ENCODE measurements at places on chromosomes 2 and 18.

- no peak for DNase-seq
Observed at GRCh38 chr2:56215911-56216310, 32.1 kb downstream of the CCDC85A start.

- no peak for DNase-seq
Observed at GRCh38 chr2:83602753-83603152, 856.3 kb downstream of the SUCLG1 start.

- DNase-seq = no peak
Observed at GRCh38 chr2:38261569-38262068, 115.5 kb downstream of the ATL2 start.

- DNase-seq = no peak
Observed at GRCh38 chr18:35590935-35591334, 9.4 kb downstream of the GALNT1 start.

DNA sequence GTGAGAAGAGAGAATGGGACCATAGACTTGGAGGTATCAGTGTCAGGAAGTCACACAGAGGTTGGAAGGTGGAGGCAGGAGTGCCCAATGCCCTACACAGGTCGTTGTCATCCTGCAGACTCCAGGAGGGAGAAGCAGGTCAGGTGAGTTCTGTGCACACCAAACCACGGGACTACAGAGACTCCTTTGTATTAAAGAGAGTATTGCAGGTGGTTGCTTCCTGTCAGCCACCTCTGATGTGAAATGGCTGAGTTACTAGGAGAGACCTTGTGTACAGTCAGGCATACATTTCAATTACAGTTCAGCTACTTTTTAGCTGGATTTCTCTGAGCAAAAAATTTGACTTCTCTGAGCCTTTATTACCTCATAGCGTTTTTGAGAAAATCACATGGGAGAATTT is 51.6 kb downstream of the SPP2 start:
- DNase-seq = no peak

- no peak for DNase-seq
Observed at GRCh38 chr2:109435066-109435690, 178.6 kb downstream of the SEPTIN10 start.

GRCh38 chr18:39660141-39660540 is 2094.5 kb upstream of the CELF4 start:
- no peak for DNase-seq

DNA sequence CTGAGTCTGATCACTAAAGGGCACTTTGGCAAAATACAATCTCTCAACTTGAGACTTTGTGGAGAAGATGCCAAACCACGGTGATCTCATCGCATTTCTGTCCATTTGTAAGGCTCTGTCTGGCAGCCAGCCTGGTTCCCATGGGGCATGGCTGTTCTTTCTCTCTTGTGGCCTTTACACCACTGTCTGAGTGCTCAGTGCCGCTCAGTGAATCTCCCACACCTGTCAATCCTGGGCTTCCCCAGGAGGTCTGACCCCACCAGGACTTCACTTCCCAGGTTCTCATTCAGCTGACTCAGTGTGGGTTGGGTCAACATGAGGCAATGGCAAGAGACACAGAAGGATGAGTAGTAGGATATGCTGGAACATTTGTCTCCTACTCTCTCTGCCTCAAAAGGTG is 96.8 kb upstream of the TRIB2 start:
- DNase-seq = no peak

DNA sequence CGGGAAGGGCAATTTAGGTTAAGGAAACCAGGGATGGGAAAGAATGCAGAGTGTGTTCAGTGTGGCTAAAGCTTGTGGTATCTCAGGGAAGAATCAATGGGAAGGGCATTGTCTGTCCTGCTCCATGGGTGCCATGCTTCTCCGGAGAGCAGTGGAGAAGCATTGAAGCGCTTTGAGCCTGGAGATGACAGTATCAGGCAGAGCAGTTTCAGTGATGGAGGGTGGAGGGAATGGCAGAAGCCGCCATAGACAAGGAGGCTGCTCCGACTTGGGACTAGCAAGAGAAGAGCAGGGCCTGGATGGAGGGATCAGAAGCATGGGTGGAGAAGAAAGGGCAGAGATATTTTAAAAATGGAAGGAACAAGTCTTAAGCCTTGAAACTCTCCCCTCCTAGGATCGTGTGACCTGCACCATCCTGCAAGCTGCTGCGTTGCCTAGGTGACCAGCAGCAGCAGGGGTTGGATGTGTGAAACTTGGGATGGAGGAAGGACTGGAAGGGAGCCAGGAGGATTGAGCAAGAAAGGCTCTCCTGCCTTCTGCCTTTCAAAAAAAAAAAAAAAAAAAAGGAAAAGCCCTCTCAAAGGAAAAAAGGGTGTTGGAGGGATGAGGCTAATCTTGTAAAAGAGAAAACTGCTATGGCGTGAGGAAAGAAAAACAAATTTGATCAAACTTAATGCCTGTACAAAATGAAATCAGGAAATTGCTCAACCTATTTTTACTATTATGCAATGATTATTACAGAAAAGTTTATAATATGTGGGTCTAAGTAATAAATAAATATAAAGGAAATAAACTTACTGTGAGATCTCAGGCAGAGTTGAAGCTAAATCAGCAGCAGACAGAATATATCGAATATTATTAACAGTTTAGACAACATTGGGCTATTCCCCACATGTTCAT is 493.8 kb upstream of the NRP2 start:
- no peak for DNase-seq

DNA sequence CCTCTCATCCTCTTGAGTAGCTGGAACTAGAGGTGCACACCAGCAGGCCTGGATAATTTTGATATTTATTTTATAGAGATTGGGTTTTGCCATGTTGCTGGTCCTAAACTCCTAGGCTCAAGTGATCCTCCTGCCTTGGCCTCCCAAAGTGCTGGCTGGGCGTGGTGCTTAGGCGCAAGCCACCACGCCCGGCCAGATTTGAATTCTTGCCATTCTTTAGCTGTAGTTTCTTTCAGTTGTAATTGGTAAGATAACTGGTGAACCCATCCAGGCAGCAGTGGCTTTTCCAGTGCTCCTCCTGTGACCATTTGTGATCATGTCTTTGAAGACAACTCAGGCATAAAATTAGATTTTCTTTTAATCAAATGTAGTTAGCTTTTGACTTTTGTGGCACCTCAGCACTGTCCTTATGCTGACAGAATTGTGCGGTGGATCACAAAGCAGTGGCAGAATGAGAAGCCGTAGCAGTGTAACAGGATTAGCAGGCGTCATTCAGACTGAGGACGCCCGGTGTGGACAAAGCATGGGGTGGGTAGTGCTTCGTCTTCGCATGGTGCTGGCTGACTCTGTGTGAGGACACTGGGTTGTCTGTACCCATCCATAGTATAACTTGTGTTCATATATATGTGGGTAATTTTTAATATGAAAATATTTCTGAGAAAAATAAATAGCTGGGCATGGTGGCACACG is 30.0 kb upstream of the TOGARAM2 start:
- DNase-seq = peak; percentile 13

- no peak for DNase-seq
Observed at GRCh38 chr18:78123926-78124797, 855.5 kb upstream of the SALL3 start.

- no peak for DNase-seq
Observed at GRCh38 chr2:237497009-237497837, 10.2 kb downstream of the MLPH start.

- DNase-seq = no peak
Observed at GRCh38 chr2:421406-421805, 133.5 kb upstream of the ALKAL2 start.

DNA sequence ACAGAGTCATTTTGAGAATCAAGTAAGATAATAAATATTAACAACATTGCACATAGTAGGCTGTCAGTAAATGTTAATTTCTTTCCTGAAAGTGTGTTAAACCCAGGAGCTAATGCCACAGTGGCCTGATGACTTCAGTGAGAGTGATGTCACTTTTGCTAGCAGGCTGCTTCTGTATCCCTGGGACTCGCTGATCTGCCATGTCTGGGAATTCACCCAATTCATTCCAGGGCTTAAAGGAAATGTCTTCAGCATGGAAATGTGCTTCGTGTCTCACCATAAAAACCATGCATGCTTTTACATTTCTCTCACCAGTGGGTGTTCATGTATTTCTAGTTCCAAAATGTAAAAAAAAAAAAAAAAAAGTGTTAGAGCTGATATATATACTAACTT is 56.8 kb upstream of the MAPRE3 start:
- DNase-seq = no peak
